ENCODE measurements at places on chromosomes 2 and 18.

DNA sequence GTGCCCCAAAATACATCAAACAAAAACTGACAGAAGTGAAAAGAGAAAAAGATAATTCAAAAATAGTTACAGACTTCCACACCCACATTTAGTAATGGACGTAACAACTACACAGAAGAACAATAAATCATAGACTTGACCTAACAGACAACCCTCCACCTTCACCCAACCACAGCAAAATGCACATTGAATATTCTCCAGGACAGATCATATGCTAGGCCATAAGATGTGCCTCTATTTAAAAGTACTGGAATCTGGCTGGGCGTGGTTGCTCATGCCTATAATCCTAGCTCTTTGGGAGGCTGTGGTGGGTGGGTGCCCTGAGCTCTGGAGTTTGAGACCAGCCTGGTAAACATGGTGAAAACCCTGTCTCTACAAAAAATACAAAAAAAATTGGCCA lies 20.0 kb downstream of the SLC66A2 start:
- no peak for DNase-seq

- no peak for DNase-seq
Observed at GRCh38 chr2:132400901-132401240, 15.7 kb upstream of the GPR39 start.

- no peak for DNase-seq
Observed at GRCh38 chr2:110832740-110833139, 100.4 kb downstream of the ACOXL start.

- no peak for DNase-seq
Observed at GRCh38 chr2:217559084-217559483, 443.7 kb downstream of the TNS1 start.

DNA sequence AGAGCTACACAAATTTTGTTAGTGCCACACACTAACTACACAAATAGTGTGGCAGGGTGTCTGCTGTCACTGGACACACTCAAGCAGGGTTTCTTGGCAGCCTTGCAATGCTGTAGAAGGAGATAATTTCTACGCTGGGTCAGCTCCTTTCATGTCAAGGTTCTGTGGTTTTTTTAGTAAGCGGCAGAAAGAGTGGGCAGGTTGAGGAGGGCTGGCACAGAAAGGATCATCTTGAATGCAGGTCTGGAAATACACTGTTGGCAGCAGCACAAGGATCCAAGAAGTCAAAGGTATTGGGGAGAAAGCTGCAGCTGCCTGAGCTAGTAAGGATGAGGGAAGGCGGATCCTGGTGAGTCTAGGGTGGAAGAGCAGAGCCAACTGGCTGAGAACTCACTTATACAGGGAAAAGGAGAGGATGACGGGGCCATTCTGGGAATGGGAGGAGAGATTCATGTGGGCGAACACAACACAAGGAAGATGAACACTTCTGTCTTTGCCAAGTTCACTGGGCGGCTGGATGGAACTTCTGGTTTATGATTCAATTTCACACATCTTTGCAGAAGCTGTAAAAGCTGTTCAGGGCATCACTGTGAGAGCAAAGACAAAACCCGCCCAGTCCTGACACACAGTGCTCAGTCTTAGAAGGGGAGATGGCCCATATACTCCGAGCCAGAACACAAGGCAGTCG lies 16.9 kb upstream of the CYRIA start:
- DNase-seq, result peak; percentile 33

DNA sequence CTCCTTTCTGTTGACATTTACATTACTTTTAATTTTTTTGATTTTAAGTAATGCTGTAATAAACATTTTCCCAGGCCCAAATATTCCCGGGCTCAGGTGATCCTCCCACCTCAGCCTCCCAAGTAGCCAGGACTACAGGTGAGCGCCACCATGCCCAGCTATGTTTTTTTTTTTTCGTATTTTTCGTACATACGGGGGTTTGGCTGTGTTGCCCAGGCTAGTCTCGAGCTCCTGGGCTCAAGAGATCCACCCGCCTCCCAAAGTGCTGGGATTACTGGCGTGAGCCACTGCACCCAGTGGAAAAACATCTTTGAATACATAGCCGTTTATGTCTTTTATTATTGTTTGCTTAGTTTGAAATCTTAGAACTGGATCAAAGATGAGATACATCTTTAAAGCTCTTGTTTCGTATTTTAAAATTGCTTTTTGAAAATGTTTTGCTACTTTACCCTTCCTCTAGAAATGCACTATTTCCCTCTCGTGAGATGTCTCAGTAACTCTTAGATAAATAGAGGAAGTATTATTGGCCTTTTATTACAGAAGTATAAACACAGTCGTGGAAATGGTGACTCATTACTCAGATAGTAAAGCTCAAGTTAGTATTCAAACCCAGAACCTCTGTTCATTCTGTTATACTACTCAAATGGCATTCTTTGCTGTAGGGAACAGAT lies 2.4 kb downstream of the SMCHD1 start:
- DNase-seq, result peak; percentile 79

DNA sequence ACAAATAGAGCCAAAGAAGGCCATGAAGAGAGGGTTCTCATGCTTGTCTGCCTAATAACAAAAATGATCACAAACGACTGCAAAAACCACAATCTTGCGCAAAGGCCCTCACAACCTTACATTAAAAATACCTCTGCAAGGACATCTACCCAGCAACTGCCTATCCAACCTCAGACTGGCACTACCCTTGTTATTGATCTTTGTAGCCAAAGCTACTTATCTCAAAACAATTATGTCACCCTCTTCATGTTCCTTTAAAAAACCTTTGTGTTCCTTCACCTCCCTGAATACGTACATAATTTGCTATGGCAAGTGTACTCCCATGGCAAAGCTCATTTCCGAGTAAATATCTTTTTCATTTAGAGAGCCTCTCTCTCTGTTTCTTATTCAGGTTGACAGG lies 44.1 kb downstream of the TMEM163 start:
- no peak for DNase-seq

DNA sequence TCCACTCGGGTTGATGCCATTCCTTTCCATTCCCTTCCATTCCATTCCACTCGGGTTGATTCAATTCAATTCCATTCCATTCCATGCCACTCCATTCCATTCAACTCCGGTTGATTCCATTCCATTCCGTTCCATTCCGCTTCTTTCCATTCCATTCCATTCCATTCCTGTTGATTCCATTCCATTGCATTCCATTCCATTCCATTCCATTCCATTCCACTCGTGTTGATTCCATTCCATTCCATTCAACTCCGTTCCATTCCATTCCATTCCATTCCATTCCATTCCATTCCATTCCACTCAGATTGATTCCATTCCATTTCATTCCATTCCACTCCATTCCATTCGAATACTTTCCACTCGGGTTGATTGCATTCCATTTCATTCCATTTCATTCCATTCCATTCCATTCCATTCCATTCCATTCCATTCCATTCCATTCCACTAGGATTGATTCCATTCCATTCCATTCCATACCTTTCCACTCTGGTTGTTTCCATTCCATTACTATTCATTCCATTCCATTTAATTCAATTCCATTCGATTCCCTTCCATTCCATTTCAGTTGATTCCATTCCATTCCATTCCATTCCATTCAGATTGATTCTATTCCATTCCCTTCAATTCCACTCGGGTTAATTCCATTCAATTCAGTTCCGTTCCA lies 1141.8 kb downstream of the RPIA start:
- DNase-seq, result no peak

DNA sequence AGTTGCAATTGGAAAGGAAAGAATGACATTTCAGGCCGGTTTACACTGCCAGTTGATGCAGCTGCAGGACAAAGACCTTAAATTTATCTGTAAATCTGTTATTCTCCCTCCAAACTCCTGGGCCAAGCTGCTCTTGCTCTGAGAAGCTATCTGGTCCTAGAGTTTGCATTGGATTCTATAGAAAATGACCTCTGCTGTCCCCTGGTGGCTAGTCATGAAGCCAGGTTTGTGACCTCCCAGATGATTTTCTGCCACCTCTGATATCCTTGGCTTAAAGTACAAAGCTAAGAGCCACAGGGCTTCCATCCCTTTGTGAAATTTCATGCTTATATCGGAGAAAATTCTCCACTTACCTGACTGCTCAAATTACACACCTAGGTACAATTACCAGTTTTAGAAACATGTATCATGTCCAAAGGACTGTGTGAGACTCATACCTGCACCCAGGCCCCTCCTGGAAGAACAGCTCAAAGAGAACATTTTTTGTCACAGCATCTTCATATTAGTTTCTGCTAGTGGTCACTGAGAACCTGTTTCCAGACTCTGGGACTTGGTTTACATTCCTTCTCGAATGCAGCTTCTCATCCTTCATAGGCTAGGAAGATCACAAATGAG lies 28.9 kb upstream of the IER3IP1 start:
- peak; percentile 14 for DNase-seq

DNA sequence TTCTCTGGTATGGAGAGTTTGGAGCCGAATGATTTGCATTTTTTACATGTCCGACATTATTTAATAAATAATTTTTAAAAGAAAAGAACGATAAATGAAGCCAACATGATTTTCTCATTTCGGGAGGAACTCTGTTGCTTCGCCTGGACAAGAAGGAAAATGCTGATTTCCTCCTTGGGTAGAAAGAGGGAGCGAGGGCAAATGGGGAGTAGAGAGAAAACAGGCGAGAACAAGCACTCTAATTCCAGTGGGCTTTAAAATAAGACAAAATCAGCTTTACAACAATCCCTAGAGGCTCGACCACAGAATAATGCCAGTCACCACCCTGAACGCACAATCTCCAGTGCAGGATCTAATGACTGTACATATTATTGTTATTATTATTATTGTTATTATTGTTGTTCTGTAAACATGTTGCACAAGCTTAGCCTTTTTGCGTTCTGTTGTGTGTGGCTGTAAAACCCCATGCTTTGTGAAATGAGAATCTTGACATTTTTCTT lies 3.7 kb downstream of the DLX1 start:
- DNase-seq, result no peak

- DNase-seq, result peak; percentile 13
Observed at GRCh38 chr2:199940373-199940772, 14.9 kb downstream of the TYW5 start.

Data from stromal cell of bone marrow (primary cell).